ENCODE measurements at places on chromosomes 7 and 10. TPM values are rescaled to one million over a fixed set of nuclear protein-coding genes. Genes with fewer than 3 reads are reported as not detected.

DNA sequence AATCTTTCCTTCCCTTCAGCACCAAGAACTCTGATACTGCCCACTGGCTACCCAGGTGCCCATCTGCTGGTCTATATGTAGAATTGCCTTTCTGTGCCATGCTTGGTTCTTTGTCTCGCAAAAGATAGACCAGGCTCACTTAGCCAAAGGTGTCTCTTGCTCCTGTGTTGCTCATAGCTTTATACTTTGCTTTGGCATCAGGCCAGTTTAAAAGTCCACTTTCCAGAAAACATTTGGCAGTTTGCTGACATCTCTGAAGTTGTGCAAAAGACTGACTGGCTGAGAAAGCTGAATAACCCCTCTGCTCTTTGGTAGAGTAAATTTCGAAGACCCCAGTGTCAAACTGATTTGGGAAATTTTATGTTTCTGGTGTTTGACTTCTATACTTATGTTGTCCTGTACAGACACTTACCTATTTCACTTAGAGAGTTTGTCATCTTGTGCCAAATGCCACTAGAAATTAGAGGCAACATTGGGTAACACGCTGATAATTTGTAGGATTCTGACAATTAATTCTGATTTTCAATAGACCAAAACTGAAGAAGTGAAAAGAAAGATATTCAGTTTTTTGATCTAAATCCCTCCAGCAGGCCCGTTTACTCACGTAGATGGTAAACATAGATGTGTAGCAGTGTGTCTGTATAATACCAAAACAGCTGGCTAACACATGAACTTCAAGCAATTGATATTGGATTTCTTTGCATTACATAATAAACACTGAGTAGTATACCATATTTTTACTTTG, 91.1 kb downstream of the CPED1 start:
- no peak for DNase-seq

- DNase-seq: no peak
Measured at GRCh38 chr7:120472892-120473291, 199.9 kb downstream of the KCND2 start.

DNA sequence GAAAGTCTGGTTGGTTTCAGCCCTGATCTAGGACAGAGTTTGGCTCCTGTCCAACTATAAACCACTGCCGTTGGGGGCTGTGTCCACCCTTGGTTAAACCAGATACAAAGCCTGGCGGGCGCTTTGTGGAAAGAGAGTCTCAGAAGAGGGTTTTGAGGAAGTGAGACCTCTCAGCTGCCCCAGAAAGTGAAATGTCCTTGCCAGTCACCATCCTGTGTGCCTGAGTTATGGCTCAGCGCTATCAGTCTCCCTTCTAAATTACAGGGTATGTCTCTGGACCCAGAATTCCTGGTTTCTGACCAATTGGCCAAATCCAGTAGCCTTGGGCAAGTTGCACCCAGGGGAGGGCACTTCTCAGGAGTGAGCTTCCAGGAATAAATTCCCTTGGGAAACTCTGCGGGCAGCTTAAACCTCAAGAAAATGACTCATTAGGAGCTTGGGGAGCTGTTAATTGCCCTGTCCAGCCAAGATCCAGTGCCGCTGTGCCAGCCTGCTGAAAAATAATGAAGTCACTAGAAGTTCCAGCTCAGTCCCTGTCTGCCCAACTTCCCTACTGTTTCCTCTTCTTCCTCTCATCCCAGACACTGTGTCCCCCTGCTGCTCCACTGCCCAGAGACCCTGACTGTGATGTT, 66.7 kb upstream of the PDZD8 start:
- no peak for DNase-seq

GRCh38 chr10:1597370-1598146, 139.8 kb downstream of the ADARB2 start:
- DNase-seq: no peak

DNA sequence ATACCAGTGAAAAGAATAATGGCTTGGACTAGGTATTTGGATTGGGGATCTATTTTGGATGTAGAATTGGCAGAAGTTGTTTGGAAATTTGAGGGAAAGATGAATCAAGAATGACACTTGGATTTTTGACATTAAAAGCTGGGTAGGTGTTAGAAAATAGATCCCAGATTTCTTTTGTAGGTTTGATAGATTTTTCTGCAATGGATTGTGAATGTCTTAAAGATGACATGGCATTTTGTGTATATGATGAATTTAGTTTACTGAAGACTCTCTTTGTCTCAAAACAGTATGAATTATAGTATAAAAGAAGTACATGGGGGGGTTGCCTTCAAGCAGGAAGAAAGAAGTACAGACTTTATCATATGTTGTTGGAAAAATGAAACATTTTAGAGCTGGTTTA, 75.8 kb downstream of the MPLKIP start:
- DNase-seq: no peak

NODAL gene
- not detected for total RNA-seq

ASAH2 gene
- 3.5 TPM for total RNA-seq

AMZ1 gene
- total RNA-seq: 0.79 TPM
